ENCODE measurements at places on chromosomes 1 and 21. TPM values are rescaled to one million over a fixed set of nuclear protein-coding genes. Genes with fewer than 3 reads are reported as not detected.
A peak's percentile ranks its signal among the peaks of the same experiment; 100 is the strongest.

The HES3 gene
- total RNA-seq: not detected

The C1orf141 gene
- total RNA-seq: not detected

The SYNC gene
- total RNA-seq: 132 TPM

DNA sequence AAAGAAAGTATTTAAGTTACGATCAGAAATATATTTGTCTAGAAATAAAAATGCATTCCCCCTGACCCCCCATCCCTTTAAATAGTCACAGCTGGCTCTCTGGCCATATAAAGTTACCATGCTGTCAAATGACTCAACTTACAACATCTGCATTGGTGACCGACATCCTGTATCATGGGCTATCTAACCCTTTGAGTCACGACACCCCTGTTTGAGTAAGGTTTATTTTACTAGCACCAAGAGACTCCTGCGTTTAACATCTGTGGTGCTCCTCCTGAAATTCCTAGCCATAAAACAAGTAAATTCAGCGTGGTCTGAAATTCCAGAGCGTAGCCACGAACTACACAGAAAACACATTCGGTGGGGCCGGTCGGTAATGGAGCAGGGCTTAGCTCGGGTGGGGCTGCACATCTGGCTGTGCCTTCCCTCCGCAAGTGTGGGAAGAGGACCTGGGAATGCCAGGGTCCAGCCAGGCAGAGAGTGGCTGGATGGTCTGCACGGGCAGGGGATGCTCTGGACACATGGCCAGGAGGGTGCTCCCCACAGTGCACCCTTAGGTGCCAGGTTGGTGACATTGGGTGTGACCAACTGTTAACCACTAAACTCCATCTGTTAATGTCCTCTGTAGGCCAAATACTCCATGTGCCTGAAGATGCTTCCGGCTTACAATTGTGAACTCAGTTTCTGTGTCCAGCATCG lies 53.0 kb upstream of the CLDN14 start:
- ATAC-seq: no peak

GRCh38 chr21:34336756-34337391 lies 26.9 kb upstream of the KCNE2 start:
- peak; percentile 19 for ATAC-seq

Data from gastroesophageal sphincter (tissue), 4 donors.